Dermis lymphatic vessel endothelial cell (primary cell): ENCODE measurements at places on chromosomes 1 and 21. TPM values are rescaled to one million over a fixed set of nuclear protein-coding genes. Genes with fewer than 3 reads are reported as not detected.

Gene RNU1-2
- under 0.01 and 8,230 TPM in 2 replicates for total RNA-seq

Gene PTGFRN
- total RNA-seq: 222 and 239 TPM in 2 replicates

Gene COL24A1
- total RNA-seq: not detected in 2 replicates

Gene VSIG8
- not detected in 2 replicates for total RNA-seq

Gene GPR37L1
- total RNA-seq: not detected in 2 replicates

Gene PPP1R8
- total RNA-seq: 46.1 and 50.6 TPM in 2 replicates

Gene SLAMF9
- not detected in 2 replicates for total RNA-seq

Gene CASZ1
- total RNA-seq: 2.7 and 3.2 TPM in 2 replicates

Gene ORC1
- 1.5 TPM in 2 replicates for total RNA-seq
